ENCODE measurements at places on chromosomes 6 and 20. TPM values are rescaled to one million over a fixed set of nuclear protein-coding genes. Genes with fewer than 3 reads are reported as not detected.

HCRTR2 gene
- not detected for total RNA-seq

C6orf58 gene
- not detected for total RNA-seq

CGA gene
- not detected for total RNA-seq

VWA7 gene
- 0.29 TPM for total RNA-seq

SLC2A10 gene
- 47.4 TPM for total RNA-seq

RNF114 gene
- 78.5 TPM for total RNA-seq

Measured in osteoblast (primary cell).